Pons (tissue), 1 donor: ENCODE measurements at places on chromosomes 2 and 18.

DNA sequence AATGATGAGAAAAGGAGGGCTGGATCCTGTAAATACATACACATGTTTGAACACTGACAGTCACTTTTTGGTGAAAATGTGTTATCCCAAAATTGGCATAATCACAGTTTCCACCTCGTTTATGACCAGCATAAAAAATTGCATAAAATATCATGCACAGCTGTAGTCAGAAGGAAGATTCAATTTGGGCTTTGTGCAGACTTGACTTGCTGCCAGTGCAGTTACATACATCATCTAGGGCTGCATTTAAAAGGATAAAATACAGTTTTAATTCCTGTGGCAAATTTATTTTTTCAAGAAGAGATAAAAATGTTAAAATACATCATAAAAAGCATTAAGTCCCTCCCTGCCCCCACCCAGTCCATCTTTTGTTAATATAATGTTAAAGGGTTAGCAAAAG is 103.8 kb downstream of the VWC2L start:
- DNase-seq: no peak

GRCh38 chr2:121095257-121096080 is 189.5 kb downstream of the TFCP2L1 start:
- peak; percentile 52 for DNase-seq

- DNase-seq: peak; percentile 47
Measured at GRCh38 chr2:200380091-200380561, 73.6 kb downstream of the SPATS2L start.

GRCh38 chr2:110662560-110662959 is 15.3 kb downstream of the BUB1 start:
- DNase-seq: no peak

DNA sequence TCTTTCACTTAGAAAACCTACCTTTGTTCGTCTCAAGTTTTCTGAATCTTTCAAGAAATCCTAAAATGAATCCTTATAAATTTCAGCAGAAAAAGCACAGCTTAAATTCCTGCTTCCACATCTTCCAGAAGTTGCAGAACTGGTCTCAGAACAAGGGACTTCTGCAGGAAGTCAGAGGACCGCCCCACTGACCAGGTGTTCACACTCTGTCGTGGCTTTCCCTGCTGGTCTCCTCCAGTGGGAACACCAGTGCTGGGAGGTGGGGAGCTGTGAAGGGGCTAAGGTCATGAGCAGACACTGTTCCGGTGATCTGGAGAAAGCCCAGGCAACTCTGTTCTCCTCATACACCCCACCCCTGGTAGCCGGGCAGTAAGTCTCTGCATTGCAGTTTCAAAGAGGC is 3.5 kb downstream of the FAM110C start:
- no peak for DNase-seq

DNA sequence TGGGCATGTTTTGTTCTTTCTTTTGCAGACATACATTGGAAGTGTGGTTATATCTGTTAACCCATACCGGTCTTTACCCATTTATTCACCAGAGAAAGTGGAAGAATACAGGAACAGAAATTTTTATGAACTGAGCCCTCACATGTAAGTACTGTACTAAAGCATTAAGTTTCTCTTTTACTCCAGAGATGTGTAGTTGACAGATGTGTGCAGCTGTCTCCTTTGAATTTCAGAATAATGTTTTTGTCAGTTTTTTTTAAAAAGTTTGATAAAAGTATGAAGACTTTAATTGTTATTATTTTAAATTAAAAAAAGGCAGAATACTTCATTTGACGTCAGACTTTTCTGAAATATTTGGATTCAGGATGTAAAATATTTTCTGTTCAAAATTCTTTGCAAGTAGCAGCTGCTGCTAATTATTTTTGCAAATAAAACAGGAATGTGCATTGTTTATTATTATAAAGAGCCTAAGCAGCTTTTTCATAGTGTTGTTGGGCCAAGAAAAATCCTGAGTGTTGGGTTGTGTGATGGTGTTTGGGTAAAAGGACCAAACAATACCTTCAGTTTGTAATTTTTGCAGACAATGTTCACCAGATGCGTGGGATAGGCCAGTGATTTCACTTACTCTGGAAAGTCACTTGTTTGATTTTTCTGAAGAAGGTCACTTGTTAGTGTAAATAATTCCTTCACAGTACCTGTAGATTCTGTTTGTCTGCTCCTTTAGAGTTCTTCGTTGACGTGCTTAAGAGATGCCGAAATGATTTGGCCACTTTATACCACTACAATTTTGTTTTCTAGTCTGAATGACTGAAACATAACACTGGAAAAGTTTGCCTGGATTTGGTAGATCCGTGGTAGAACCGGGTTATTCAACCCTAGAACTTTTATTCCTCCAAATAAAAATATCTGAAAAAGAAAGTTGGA is 51.1 kb downstream of the MYO1B start:
- no peak for DNase-seq

DNA sequence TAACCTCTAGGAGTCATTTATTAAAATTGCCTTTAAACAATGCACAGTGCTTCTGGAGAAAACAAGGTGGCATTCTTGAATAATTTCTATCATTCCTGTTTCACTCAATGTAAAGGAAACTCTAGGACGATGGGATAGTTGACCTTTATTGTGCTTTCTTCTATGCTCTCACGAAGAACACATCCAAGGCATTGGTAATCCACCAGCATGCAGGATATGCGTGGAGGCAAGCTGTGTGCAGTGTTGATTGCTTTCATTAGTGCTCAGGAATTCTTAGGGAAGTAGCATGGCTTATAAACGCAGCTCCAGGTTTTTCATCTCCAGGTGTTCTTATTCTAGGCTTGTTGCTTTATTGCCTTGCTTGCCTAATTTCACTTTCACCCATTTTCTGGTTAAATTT is 58.4 kb upstream of the CAVIN2 start:
- DNase-seq: no peak

GRCh38 chr2:197239434-197239833 is 71.1 kb downstream of the ANKRD44 start:
- no peak for DNase-seq

DNA sequence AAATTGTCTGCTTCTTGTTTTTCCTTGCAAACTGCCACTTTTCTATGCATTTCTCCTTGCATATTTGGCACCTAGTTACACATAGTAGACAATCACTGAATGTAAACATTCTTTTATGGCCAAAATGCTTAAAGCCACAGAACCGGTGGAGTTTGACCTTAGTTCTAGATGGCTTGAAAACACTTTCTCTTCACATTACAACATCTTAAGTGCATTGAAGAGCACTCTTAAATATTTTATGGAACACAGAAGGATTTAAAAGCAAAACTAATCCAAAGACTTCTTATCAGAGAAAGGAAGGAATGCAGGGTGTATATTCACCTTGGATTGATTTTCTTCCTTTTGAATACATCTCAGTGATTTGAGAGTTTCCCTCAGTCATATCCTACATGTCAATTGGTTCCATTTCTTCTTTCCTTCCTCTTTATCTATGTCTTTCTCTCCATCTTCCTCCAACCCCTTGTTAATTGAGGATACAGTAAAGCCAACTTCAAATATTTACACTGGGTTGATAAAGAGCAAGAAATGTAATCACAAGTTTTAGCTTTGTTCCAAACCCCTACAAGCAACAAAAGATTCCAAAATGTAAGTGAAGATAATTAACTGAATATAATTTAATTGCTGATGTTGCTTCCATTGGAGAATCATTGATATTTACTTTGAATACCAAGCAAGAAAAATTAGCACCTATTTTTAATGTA is 548.0 kb downstream of the CNTNAP5 start:
- DNase-seq: no peak

- DNase-seq: no peak
Measured at GRCh38 chr2:152568531-152568930, 148.7 kb downstream of the PRPF40A start.

DNA sequence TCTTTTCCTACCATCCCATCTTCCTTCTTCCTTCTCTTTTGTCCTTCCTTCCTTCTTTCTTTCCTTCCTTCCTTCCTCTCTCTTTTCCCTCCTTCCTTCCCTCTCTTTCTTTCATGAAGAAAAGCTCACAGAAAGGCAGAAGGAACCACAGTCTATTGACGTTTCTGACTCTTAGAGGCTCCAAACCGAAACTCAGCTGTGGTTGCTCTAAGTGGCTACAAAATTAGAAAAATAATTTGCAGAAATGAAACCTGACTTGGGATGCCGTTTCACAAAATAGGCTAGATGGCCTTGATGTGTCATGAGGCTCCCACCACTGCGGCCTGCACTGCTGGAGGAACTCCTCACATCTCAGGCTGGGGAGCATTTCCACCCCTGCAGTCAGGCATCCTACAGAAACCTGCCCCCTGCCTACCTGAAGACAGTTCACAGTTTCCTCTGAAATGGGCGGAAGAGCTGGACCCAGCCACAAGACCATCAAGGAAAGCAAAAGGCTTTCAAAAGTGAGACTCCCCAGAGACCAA is 165.6 kb downstream of the SMAD7 start:
- peak; percentile 84 for DNase-seq

GRCh38 chr2:177207101-177207500 is 5.5 kb upstream of the HNRNPA3 start:
- DNase-seq: no peak

GRCh38 chr2:238895361-238895882 is 47.5 kb downstream of the TWIST2 start:
- no peak for DNase-seq

GRCh38 chr18:12034241-12035100 is 53.2 kb downstream of the IMPA2 start:
- peak; percentile 38 for DNase-seq

- no peak for DNase-seq
Measured at GRCh38 chr18:54090856-54091255, 133.6 kb downstream of the MBD2 start.

DNA sequence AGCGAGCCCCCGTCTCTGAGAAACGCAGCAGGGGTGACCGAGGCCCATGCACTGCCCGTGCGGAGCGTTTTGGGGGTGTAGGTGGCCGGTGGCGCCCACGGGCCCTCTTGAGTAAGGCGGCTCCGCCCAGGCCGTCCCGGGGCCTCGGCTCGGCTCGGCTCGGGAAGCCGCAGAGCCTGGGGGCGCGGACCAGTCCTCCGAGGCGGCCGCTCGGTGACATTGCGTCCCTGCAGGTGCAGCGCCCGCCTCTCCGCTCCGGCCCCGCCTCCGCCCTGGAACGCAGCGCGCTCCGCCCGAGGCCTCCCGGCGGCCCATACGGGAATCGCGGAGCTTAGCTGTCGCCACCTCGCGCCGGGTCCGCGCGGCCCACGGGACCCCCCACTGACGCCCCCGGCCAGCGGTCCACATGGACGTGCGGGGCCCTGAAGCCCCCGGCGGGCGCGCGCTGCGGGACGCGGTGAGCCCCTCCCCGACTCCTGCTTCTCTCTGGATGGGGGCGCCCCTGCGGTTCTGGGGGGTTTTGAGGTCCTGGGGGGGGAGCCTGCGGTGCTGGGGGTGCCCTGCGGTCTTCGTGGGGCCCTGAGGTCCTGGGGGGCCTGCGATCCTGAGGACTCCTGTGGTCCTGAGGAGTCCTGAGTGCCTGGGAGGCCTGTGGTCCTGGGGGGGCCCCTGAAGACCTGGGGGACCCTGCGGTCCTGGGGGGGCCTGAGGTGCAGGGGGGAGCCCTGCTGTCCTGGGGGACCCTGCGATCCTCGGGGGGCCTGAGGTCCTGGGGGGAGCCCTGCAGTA is at the start of gene HSBP1L1:
Gene HSBP1L1, plus strand, starts transcription at position 314 of the 789 bp plus-strand sequence. Its CDS starts 93 bp downstream, at position 407.
- DNase-seq: no peak

GRCh38 chr2:98367721-98368120 is 21.5 kb downstream of the CNGA3 start:
- DNase-seq: no peak

GRCh38 chr2:423479-423878 is 135.6 kb upstream of the ALKAL2 start:
- DNase-seq: no peak

DNA sequence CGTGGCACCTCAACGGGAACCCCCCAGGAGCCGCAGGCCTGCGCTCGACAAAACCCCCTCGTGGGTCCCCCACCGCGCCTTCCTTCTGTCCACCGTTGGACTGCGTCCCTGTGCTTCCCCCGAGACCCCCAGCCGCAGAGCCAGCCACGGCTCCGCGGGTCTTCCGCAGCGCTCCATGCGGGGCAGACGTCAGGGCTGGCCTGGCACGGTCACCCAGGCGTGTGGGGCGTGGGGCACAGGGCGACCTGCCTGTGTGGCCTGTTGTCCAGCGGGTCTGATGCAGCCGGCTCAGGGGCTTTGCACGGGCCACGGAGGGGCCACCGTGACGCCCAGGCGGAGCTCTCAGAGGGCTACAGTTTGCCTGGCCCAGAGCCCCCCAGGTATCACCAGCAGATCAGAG is 11.0 kb downstream of the NFATC1 start:
- no peak for DNase-seq

GRCh38 chr18:49865401-49865800 is 52.1 kb upstream of the ACAA2 start:
- no peak for DNase-seq

- no peak for DNase-seq
Measured at GRCh38 chr2:133063775-133064174, 393.8 kb upstream of the LYPD1 start.

- DNase-seq: no peak
Measured at GRCh38 chr2:40820319-40820718, 368.4 kb upstream of the SLC8A1 start.

DNA sequence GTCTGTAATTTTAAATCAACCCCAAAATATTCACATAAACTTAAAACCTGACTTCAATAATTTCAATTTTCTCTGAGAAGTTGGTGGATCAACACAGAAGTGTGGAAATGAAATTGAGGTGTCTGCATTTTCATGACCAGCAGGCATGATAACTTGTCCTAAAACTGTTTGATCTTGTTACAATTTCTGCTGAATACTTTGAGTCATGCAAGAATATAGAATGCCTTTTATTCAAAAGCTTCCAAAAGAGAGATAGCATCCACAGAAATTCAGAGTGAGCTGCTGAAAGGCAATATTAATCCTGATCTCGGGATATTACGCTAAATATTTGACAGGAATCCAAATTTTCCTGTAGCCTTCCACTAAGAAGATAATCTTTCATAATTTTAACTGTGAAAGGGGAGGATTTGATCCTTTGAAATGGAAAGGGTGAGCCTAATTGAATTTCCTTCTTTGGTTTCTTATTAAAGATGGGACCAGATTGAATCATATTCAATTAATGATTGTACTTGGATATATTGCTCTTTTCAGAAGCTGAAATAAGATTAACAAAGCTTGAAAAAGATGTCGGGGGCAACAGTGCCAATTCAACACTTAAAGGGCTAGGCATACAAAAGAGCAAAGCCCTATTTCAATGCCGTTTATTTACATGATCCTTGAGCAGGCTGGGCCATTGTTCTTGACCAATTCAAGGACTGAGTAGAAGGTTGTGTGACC is 129.3 kb downstream of the NCKAP5 start:
- DNase-seq: no peak

DNA sequence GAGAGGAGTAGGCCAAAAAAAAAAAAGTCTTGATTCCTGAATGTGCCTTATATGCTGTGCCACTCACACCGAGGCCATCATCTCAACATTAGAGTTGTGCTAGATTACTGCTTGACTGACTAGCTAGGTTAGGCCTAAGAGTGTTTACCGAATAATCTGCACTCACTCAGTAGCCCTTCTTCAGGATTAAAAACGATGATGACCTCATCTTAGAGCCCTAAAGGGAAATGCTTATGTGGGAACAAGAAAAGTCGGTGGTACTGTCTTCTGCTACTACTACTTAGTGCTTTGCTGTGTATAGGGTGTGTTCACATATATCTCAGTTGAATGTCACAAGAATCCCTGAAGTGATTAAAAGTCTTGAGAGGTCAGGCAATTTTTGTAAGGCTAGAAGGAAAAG is 54.3 kb downstream of the THOC1 start:
- DNase-seq: no peak

- no peak for DNase-seq
Measured at GRCh38 chr2:219247678-219248642, 2.7 kb downstream of the STK16 start.
